ENCODE measurements at places on chromosomes 1 and 21. TPM values are rescaled to one million over a fixed set of nuclear protein-coding genes. Genes with fewer than 3 reads are reported as not detected.

HRNR gene
- polyA plus RNA-seq: not detected

TTC39A gene
- 24.5 TPM for polyA plus RNA-seq

VWA1 gene
- 51.7 TPM for polyA plus RNA-seq

CRYAA gene
- polyA plus RNA-seq: not detected

PKN2 gene
- polyA plus RNA-seq: 9.5 TPM

IL22RA1 gene
- 0.30 TPM for polyA plus RNA-seq

KRTAP6-3 gene
- not detected for polyA plus RNA-seq

RXRG gene
- 1.8 TPM for polyA plus RNA-seq

DSTYK gene
- 3.5 TPM for polyA plus RNA-seq

ANKRD34A gene
- 0.47 TPM for polyA plus RNA-seq

OR6K3 gene
- polyA plus RNA-seq: 0.06 TPM

FBXO2 gene
- polyA plus RNA-seq: 9.5 TPM

VCAM1 gene
- 7.9 TPM for polyA plus RNA-seq

CD1D gene
- polyA plus RNA-seq: 4.7 TPM

KCTD3 gene
- 11.6 TPM for polyA plus RNA-seq

DMBX1 gene
- polyA plus RNA-seq: 0.01 TPM

PDC gene
- not detected for polyA plus RNA-seq

IL10 gene
- polyA plus RNA-seq: 37.3 TPM
